ENCODE measurements at places on chromosomes 7 and 10.

- no peak for DNase-seq
Observed at GRCh38 chr10:74923556-74923955, 97.2 kb downstream of the KAT6B start.

DNA sequence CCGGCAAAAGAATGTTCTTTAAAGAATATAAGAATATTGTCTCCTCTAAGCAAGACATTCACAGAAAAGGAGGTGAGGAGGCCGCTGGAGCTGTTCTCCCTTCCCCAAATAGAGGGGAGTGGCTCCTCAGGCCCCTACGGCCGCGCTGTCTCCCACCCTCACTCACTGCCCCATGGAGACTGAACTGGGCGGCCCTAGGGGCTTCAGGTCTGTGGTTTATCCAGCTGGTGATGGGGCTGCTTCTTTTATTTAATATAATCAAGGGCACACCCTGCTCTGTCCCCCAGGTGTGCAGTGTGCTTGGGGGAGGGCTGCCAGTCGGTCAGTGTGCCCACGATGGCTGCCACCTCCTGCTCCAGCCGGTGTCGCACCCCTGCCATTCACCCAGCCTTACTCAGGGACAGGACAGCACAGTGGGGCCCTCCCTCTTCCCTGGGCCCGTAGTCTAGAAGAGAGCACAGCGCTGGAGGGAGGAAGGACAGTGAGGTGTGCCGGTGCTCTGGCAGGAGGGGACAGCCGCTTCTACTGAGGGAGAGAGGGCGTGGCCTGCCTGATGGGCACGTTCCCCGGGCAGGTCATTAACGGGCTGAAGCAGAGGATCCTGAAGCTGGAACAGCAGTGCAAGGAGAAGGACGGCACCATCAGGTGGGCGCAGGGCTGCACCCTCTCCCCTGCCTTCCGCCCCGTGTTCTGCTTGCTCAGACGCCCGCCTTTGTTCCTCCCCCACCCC lies 23.4 kb downstream of the IQCE start:
- DNase-seq, result no peak

GRCh38 chr10:73838008-73838567 lies 26.7 kb upstream of the NDST2 start:
- no peak for DNase-seq

GRCh38 chr10:3499120-3499519 lies 285.9 kb downstream of the KLF6 start:
- DNase-seq, result no peak

- no peak for DNase-seq
Observed at GRCh38 chr10:1679821-1680650, 57.3 kb downstream of the ADARB2 start.

- no peak for DNase-seq
Observed at GRCh38 chr7:148676291-148676690, 22.4 kb upstream of the CUL1 start.

GRCh38 chr10:62580396-62580795 lies 206.2 kb downstream of the ZNF365 start:
- DNase-seq, result no peak

- DNase-seq, result no peak
Observed at GRCh38 chr7:8434290-8435002, 1.0 kb downstream of the NXPH1 start.

- DNase-seq, result peak; percentile 41
Observed at GRCh38 chr10:21953585-21954057, 49.9 kb downstream of the DNAJC1 start.

DNA sequence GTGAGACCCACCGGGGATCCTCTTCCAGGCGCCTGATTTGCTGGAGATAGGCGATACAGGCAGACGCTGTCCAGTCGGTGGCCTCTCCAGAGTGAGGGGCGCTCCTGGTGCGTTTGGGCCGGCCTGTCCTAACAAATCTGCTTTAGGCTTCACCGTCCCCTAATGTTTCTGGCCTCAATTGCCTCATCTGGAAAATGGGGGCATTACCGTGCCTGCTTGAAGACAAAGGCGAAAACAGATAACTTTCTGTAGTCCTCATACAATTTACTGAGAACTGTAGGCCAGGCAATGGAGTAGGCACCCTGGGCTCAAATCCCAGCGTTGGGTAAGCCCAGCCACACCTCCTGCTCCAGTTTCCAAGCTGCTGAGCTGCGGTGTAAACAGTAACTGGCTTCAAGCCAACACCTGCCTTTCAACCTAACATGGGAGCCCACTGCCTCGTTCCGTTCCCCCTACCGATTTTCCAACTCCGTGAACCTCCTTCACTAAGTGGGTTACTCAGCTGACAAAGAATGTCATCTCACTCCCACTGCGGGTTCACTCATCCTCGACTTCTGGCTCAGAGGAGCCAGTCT lies 589 bp upstream of the ZFAND4 start:
- DNase-seq, result peak; percentile 25

GRCh38 chr10:62514079-62514693 lies 140.0 kb downstream of the ZNF365 start:
- no peak for DNase-seq

GRCh38 chr7:85535974-85536729 lies 349.3 kb upstream of the SEMA3D start:
- DNase-seq, result no peak

DNA sequence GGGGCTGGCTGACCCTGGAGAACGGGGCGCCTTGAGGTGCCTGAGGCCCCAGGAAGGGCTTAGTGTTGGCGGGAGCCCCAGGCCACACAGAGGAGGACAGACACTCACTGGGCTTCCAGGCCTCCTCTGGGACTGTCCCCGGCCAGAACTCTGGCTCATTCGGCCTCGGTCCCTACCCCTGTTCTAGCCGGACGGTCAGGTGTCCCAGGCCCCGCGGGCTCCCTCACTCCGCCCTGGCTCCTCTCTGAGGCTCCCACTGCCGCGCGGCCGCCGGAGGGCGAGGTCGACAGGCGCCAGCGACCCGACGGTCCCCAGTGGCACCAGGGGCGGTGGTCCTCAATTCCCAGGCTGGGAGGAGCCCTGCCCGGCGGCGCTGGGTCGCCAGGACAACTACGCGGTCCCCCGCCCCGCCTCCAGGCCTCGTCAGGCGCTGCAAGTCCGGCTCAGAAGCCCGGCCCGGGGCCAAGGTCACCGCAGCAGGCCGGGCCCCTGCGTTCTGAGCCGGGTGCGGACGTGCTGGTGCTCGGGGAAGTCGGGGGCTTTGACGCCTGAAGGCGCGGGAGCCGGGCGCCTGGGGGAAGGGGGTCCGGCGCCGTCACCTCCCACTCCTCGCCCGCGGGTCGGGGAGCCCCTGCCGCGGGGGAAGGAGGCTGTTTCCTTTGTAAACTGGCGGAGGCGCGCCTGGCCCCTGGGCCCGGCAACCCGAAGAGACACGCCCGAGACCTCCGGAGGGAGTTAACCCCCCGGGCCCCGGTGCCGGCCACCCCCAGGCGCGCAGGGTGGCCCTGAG lies 1.1 kb upstream of the PWWP2B start:
- DNase-seq, result no peak

DNA sequence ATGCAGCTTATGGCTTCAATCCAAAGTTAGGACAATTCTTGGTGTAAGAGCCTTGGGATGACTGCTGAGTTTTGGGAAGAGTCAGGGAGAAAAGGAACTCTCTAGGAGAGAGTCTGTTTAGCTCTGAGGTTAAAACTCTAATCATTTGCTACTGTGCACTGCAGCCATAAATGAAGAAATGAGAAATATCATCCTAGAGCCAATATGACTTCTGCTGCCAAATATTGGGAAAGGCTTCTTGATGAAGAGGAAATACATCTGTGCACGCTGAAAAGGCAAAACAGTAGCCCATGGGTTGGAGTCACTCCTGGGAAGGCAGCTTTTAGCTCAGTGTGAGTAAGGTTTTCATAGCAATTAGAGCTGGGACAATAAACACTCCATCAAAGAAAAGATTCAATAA lies 308.8 kb downstream of the SFMBT2 start:
- DNase-seq, result no peak

GRCh38 chr10:52678611-52679010 lies 94.0 kb downstream of the MBL2 start:
- DNase-seq, result no peak

- peak; percentile 27 for DNase-seq
Observed at GRCh38 chr10:4498711-4499251, 327.2 kb upstream of the AKR1E2 start.

- DNase-seq, result no peak
Observed at GRCh38 chr7:141701489-141702046, 398 bp downstream of the DENND11 start.

DNA sequence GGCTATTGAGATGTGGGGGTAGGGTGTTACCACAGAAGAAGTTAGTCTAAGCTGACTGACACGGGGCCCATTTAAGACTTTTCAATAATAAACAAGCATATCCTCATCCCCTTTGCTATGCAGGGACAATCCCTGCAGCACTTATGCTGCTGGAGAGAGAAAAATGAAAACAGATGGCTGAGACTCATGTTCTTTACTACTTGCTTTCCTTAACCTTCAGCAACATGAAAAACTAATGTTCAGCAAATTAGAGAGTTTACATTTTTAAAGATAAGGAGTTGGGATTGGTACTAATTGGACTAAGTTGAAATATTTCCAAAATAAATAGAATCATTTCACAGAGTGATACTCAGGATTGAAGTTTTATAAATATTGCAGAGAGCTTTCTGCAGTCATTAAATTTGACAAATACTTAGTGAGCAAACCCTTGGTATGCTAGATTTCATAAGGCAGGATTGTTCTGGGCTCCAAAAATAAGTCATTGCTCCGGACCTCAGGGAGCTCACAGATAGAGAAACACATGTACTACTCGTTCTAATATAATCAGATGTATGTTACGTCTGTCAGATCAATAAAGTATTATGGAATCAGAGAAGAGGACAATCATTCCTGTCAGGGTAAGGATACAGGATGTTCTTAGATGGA lies 147.1 kb upstream of the LRRN3 start:
- no peak for DNase-seq

- no peak for DNase-seq
Observed at GRCh38 chr10:127899766-127900387, 7.0 kb upstream of the PTPRE start.

DNA sequence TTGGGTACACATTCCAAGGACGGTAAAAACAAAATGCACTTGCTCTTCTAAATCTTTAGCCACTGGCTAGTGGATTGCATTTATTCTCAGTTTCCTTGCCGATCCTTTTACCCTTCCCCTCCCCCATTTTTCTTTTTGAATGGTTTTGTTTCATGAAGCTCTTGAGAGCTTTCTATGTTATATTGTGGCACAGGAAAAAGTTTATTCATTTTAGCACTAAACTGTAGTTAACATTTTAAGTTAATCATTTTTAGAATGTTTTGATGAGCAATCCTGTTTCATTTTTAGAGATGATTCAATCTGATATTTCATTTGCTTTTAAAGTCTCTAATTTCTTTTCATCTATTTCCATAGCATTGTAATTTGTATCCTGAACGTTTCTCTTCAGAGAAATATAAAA lies 24.0 kb downstream of the ZEB1 start:
- DNase-seq, result no peak

GRCh38 chr10:74888962-74889661 lies 62.7 kb downstream of the KAT6B start:
- DNase-seq, result no peak

GRCh38 chr10:118594392-118595063 lies 920 bp downstream of the PRLHR start:
- no peak for DNase-seq

GRCh38 chr7:159193543-159194090 lies 49.0 kb upstream of the VIPR2 start:
- DNase-seq, result no peak

- DNase-seq, result no peak
Observed at GRCh38 chr10:24790073-24790472, 66.4 kb upstream of the ARHGAP21 start.

DNA sequence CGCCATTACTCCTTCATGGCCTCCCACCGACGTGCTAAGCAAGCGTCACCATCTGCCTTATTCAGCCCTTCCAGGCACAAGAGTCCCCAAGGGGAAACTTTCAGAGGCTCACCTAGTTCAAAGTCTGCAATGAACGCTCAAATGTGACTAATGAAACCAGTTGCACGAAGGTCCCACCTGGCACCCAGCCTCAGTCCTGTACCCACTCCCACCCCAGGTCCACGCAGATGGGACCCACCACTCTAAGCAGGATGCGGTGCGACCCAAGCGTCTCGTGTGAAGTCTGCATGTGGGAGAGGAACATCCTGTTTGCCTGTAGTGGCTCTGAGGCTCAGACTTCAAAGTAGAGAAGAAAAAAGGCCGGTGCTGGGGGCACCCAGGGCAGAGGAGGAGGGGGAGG lies 40.3 kb downstream of the RGS10 start:
- DNase-seq, result no peak

GRCh38 chr7:121271916-121272315 lies 56.9 kb upstream of the WNT16 start:
- DNase-seq, result no peak

DNA sequence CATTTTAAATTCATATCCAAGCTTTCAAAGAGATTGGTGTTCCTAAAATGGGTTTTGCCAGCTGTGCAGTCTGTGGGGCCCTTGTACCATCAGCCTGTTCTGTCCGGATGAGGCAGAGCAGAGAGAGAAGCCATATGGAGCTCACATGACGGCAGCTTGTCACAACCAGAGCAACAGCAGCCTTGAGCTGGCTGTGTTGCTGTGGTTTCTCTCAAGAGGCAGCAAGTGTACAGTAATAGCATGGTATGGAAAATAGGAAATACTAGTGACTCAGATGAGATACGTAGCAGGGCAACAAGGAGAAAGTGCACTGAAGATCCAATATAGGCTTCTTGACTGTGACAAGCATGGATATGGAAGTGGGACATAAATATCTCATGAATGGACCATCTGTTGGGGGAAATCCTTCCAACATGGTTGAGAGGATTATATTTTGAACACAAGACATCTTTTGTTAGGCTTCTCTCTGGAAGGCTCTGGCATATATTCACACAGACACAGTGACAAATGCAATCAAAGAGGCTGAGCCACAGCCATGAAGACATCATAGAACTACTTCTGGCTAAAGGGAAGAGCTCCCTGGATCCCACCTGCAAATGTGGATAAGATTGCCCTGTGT lies 251.0 kb upstream of the TAC1 start:
- no peak for DNase-seq

GRCh38 chr10:22251751-22252223 lies 34.0 kb upstream of the EBLN1 start:
- DNase-seq, result peak; percentile 58

GRCh38 chr7:107638594-107638993 lies 22.0 kb upstream of the SLC26A4 start:
- no peak for DNase-seq

DNA sequence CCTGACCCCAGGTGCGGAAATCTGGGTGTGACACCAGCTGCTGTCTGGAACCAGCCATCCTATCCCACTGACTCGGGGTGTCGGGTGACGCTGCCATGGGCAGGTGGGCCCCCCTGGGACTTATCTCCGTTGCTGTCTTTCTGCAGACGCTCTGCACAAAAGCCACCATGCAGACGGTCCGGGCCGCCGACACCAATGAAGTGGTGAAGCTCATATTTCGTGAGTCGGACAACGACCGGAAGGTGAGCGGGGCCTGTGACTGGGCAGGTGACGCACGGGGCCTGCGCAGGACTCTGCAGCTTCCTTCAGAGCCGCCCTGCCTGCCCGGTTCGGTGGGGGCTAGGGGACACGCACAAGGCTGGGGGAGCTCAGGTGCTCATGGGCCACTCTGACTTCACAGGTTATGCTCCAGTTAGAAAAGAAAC lies 36.6 kb downstream of the NKX6-2 start:
- DNase-seq, result no peak

Data from NCI-H774 (cell line).